ENCODE measurements at places on chromosomes 12 and 14.
A peak's percentile ranks its signal among the peaks of the same experiment; 100 is the strongest.

- no peak for DNase-seq
Observed at GRCh38 chr12:57476993-57477709, 2.5 kb downstream of the ARHGAP9 start.

DNA sequence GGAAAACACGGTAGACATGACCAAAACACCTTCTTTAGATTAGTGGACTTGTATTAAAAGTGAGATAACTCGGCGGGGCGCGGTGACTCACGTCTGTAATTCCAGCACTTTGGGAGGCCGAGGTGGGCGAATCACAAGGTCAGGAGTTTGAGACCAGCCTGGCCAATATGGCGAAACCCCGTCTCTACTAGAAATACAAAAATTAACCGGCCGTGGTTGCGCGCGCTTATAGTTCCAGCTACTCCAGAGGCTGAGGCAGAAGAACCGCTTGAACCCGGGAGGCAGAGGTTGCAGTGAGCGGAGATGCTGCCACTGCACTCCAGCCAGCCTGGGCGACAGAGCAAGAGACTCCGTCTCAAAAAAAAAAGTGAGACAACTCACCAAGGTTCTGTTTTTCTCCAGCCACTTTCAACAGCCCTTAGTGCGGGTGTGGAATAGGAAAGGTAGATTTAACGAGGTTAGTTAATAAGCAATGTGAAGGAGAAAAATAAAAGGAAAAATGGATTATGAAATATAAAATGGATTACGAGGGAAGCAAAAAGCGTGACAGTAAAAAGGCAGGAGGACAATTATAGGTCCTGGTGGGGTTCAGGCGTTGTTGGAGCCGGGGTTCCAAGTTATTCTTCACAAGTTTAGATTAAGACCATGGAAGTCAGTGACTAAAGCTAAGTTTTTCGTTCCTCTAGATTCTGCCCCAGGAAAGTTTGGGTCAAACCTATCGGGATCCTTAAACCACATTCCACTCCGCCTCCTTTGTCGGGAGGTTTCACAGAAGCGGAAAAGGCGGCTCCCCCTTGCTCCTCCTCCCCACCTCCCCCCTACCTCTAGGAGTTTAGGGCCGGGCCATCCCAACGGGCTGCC is 534 bp downstream of the PPP2R3C start:
- no peak for DNase-seq

DNA sequence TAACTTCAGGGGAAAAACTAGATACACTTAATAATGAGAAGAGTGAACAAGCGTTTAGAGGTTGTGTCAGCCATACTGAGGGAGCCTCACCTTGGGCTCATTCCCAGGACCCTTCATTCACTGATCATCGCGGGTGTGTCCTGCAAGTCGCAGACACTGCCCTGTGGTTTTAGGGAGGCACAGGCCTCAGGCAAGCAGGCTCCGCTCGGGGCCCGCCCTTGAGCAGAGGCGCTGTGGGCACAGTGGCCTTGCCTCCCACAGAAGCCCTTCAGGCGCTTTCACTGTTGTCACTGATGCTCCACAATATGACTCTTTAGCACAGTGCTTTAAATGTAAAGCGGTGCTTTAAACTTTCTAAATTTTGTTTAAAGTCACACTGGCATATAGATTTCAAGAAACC is 67.4 kb downstream of the DDX51 start:
- DNase-seq = no peak

- DNase-seq = peak; percentile 59
Observed at GRCh38 chr14:103121846-103122584, 1.2 kb upstream of the TNFAIP2 start.

DNA sequence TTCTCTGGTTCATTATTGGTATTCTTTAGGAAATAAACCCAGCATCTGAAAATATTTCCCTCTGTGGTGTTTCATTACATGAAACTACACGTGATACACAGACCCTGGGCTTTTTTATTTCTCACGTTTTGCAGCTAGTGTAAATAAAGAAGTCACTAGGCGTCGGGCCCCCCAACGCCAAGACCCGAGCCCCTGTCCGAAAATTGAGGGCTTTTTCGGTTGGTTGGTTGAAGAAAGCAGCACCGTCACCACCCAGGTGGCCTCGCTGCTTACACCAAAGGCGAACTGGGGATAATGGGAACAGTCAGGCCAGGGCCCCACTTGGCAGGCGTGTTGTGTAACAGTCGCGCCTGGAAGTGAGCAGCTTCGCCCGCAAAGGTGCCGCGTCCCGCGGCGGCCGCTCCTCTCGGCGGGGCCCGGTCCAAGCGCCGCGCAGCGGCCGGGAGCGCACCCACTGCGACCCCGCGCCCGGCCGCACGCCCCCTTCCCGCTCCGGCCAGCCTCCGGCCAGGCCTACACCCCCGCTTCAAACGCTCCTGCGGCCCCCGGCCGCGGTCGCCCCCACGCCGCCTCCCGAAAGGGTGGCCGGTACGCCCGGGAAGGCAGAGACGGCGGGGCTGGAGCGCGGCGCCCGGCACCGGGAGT is 1.2 kb downstream of the DUSP16 start:
- no peak for DNase-seq

- DNase-seq = no peak
Observed at GRCh38 chr12:75815756-75816155, 215.8 kb downstream of the PHLDA1 start.

DNA sequence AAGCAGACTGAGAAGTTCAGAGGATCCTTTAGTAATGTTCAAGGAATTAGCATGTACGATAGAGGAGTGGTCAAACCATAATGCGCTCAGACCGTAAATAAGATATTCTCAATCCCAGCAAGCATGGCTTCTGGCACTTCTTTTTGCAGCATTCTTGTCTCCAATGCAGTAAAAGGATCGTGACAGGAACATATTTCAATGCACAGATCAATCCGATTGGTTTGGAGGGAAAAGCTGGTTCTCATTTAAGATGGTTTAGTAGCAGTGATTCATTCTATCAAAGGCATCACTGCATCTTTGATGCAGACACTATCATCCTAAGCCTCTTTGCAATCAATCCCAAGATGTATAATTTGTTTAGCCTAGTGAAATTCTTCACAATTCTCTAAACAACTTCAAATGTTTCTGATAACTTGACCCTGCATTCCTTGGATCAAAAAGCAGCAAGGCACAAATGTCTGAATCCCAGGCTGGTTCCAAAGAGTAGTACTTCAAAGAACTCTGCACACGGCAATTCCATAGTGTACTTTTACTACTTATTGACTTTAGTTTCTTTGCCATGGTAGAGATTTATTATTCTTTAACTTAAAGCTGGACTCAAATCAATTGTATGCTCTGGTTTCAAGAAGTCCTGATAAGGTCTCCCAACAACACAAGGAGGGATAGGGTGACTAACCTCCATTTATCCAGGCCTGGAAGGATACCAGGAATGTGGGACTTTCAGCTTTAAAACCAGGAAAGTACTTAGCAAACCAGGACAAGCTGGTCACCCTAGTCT is 96.8 kb upstream of the MDM1 start:
- no peak for DNase-seq

- no peak for DNase-seq
Observed at GRCh38 chr12:109717390-109718357, 4.0 kb downstream of the FAM222A start.

GRCh38 chr14:100406505-100407131 is 83.5 kb downstream of the SLC25A47 start:
- DNase-seq = no peak

GRCh38 chr14:92694807-92695206 is 53.6 kb downstream of the LGMN start:
- no peak for DNase-seq
